Activated naive CD4-positive, alpha-beta T cell (primary cell): ENCODE measurements at places on chromosomes 3 and 15.

DNA sequence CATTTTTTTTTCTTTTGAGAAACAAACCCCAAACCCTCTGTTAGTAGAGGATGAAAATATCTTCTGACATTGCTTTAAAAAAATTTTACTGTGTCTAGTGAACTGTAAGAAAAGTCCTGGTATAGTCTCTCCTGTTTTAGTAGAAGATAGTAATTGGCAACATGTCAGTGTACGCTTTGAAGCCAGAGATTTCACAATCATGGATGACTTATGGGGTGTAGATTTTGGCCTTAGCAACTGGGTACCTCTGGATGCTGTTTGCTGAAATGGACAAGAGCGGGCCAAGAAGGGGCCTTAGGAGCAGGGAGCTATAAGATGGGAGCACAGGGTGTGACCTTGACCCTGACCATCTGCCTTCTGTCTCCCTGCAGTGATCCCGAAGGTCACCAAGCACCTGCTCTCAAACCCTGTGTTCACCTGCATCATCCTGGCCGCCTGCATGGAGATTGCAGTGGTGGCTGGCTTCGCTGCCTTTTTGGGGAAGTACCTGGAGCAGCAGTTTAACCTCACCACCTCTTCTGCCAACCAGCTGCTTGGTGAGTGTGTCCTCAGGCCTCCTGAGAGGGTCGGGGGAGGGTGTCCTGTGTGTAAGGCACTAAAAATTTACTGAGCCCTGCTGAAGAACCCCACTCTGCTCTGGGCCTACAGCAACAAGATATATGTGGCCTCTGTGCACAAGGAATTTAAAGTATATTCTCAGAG, 266.7 kb downstream of the SLCO3A1 start:
- DNase-seq: no peak

DNA sequence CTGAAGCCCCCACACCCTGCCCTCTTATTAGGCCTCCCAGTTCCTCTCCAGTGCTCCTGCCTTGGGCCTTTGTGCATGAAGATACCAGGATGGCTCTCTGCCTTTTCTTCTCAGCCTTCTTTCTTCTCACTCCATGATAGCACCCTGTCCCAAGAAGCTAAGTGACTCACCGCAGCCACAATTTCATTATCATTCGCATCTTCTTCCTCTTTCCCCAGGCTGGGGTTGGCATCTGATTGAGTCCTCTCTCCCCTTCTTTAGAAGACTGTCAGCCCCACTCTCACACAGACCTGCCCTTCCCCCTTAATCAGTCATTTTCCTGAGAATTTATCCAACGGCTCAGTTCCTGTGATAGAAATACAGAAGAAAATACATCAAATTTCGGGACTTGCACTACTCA, 102.0 kb downstream of the STAC start:
- no peak for DNase-seq

DNA sequence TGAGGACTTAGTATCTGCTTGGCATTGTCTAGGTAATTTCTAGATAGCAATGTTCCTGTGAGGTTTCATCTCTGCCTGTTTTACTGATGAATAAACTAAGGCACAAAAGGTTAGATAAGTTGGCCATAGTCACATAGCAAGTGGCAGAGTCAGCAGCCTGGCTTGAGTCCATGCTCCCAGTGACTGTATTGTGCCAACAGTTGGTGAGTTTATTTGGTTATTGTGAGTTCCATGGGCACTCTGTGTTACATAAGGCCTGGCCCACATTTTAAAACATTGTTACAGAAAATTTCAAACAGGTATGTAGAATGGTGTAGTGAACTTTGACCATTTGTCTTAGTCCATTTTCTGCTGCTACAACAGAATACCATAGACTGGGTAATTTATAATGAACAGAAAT, 15.2 kb downstream of the MCM2 start:
- no peak for DNase-seq

- no peak for DNase-seq
These were observed 255.5 kb downstream of the EPHB1 start for GRCh38 chr3:135050536-135050935.

DNA sequence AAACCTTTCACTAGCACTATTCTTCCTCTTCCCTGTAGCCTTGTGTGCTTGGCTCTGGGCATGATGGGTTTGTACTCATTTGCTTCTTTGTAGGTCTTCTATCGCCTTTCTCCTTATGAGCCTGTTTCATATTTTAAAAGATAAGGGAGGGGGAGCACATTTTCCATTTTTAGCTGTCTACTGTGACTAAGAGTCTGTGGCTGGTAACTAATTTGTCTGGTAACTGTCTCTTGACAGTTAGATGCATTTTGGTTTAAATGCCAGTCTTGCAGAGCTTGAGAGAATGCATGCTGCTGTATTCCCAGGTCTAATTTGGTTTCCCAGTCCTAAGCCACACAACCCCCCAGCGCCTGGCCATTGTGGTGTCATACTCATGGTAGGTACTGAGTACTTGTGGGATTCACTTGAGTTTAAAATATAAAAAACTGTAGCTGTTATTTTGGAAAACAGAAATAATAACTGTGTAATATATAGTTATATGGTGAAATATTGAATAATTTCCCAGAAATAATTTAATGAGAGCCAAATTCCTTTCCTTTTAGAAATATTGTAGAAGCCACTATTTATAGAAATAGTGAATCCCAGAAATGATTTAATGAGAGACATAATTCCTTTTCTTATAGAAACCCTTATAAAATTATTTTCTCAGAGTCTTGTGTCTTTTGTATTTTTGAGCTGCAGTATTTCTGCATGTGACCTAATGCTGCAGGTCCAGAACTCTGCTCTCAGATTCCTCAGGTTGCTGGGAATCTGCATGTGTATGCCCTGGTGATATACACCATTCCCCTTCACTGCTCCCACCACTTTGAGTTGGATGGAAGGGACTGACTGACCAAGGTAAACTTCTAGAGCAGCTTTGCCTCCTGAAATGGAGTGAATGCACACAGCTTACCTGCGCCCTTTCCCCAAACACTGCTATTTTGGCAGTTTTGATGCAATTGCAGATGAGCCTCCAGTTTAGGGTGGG, 13.9 kb upstream of the GPR171 start:
- DNase-seq: no peak

- no peak for DNase-seq
These were observed 84.7 kb downstream of the EOMES start for GRCh38 chr3:27637346-27637995.

DNA sequence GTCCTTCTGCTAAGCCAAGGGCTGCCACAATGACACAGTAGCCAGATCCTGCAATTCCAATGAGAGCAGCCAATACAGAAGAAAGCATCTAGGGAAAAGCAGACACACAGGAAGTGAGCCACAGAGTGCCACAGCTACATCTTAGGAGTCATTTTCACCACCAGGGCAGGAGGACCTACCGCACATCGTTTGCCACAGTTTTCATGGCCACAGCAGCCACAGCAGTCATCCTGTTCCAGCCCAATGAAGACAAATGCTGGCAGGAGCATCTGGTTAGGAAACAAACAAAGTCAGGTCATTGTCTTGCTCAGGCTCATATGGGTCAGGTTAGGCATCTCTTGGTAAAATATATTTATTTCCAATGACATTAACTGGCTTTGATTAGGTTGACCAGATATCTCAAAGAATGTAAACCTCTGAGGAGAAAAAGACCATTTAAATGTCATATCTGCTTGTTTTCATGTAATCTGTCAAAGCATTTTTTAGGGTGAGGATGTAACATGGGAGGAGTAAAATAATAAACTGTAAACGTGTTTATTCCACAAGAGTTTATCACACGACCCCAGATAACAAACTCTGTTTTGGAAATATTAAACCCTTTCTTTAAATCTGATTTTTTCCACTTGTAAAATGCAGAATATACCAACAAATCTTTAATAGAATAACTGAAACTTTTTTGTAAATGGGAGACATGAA, 1.8 kb downstream of the TM4SF1 start:
- DNase-seq: no peak

DNA sequence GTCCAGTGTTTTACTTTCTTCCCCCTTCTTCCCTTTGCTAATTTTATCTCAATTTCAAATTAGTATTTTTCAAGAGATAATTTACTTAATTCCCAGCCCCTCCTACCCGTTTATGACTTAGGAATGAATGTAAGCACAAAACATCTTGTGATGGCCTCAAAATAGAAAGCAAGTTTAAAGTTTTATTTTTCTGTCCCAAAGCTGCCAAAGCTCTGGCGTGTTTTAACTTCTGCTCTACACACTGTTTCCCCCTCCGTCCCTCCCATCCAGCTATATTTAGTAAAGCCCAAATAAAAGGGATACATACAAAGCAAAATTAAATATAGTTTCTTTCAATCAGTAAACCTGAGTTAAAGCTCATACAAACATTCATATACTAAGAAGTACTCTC, 59.9 kb downstream of the IGF2BP2 start:
- no peak for DNase-seq

- DNase-seq: no peak
These were observed 219.1 kb downstream of the ZNF385D start for GRCh38 chr3:21531909-21532308.

DNA sequence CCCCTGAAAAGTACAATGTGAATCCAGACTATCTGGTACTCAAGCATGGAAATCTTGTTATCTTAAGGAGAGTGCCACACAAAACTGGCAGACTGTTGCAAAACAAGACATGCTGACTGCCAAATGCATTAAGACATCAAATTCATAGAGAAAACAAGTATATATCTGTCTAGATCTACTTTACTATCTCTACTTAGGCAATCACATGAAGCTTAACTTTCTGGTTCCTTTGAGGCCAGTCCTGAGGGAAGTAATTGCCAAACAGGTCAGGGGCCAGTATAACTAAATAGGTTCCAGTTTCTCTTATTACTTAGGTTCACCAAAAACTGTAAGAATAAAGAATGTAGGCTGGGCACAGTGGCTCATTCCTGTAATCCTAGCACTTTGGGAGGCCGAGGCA, 15.9 kb upstream of the SLC4A7 start:
- no peak for DNase-seq

DNA sequence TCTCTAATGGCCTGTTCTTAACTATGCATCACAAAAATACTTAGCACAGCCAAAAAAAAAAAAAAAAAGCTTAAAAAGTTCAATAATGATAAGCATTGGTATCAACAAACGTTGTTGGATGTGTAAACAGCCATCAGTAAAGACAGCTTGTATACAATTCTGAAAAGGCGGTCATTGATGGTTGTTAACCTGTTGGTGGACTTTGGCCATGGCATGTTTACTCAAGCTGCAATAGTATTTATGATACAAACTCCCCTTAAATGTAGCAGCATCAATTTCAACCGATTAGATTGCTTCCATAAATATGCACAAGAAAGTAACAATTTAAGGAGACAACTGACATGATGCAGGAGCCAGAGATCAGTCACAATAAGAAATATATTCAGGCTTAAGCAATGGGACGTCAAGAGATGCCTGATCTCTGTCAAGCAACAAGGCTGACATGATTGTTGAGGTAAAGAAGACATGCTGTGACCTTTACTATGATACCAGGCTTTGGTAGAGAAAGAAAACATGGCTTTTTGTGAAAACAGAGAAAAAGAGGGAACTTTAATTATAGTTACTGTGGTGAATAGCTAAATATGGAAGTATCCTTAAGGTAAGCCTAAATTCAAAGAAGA, 14.2 kb upstream of the SLC7A14 start:
- no peak for DNase-seq

DNA sequence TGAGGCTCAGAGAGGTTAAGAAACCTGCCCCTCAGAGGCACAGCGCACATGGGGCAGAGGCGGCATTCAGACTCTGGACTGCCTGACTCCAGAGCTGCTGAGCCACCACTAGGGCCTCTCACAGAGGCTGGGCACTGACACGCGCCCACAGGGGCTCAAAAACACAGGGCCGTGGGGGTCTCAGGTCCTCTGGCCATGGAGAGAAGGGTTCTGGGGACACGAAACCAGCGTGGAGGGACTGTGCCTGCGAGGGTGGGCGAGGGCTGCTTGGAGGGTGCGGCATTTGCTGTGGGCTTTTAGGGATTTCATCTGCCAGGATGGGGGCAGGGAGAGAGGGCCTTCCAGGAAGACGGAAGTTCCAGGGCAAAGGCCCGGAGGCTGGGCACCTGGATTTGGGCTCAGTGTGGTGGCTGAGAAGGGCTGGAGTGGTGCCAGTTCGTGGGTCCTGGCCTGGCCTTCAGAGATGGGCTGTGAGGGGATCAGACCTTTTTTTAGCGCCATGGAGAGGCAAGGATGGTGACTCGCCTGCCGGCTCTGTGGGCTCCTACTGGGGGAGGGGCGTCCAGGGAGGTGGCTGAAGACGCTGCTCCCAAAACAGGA, 69.6 kb downstream of the EFCAB12 start:
- no peak for DNase-seq

DNA sequence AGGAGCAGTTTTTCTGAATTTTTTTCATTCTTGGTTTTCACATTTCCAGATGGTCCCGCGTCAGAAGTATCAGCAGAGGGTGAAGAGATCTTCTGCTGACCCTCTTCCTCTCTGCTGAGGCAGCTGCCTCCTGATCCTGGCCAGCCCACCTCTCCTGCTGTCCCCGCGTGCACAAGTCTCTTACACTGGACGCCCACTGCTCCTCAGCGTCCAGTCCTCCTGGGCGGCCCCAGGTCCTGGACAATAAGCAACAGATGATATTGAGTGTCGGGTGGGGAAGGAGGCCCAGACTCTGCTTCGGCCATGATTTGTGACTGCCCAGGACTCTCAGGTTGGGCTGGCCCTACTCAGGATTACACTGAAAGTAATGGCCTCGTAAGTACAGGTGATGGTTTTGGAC, 50.1 kb downstream of the KLHL25 start:
- no peak for DNase-seq

GRCh38 chr15:63481105-63481810, 23.1 kb upstream of the USP3 start:
- DNase-seq: no peak

GRCh38 chr15:92385096-92385495, 8.6 kb upstream of the ST8SIA2 start:
- no peak for DNase-seq
